BJ (cell line): ENCODE measurements at places on chromosomes 12 and 14.

GRCh38 chr12:76764856-76765255 is 941 bp downstream of the ZDHHC17 start:
- no peak for DNase-seq

GRCh38 chr14:50452979-50453705 is 56.5 kb upstream of the CDKL1 start:
- peak; percentile 16 for DNase-seq

DNA sequence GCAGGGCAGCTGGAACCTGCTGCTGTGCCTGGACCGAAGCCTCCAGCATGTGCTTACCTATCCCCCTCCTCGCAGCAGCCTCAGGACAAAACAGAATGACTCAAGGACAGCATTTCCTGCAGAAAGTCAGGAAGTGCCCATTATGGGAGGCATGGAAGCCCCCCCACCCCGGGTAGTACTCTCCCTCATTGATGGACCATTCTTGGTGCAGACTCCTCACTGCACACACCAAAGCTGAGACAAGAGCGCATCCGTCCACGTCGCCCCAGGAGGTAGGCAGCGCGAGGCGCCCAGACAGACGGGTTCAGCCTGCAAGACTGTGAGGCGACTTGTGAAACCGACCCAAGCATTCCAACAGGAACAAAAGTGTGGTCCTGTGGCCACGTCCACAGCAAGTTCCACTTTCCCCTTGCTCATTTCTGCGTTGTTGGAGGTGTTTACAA is 243.9 kb upstream of the ATXN7L3B start:
- DNase-seq = no peak

DNA sequence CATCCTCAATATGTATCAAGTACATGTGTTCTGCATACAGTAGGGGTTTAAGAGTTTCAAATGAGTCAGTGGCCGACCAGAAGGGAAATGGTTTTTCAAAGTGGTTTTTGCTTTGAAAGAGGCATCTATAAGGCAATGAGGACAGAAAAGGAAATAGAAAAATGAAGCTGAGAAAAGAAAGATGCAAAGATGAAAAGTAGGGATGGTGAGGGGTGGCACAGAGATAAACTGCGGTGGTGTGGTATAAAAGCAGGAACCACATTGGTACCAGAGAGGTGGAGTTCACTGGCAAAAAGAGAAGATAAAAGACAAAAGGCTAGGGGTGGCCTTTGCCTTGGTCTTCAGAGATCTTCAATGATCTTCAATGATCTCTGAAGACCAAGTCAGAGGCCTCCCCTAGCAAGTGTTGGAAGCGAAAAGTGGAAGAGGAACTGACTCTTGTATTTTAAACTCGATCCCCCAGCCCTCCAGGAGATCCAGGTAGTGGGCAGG is 144.0 kb upstream of the KRR1 start:
- no peak for DNase-seq

GRCh38 chr14:65231286-65231980 is 129.1 kb upstream of the MAX start:
- DNase-seq = no peak

DNA sequence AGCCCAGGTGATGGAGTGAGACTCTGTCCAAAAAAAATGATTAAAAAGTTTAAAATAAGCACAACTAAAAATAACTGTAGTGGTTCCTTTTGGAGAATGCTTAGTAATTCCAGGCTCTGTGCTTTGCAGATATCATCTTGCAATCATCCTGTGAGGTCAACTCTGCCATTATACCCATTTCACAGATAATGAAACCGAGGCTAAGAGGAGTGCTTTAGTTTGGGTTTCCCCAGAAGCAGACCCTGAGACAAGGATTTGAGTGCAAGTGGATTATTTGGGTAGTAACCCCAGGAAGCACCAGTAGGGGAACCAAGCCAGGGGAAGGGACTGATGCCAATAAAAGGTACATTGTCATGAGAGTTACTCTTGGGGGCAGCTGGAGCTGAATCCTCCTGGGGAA is 44.7 kb downstream of the RIN3 start:
- no peak for DNase-seq

DNA sequence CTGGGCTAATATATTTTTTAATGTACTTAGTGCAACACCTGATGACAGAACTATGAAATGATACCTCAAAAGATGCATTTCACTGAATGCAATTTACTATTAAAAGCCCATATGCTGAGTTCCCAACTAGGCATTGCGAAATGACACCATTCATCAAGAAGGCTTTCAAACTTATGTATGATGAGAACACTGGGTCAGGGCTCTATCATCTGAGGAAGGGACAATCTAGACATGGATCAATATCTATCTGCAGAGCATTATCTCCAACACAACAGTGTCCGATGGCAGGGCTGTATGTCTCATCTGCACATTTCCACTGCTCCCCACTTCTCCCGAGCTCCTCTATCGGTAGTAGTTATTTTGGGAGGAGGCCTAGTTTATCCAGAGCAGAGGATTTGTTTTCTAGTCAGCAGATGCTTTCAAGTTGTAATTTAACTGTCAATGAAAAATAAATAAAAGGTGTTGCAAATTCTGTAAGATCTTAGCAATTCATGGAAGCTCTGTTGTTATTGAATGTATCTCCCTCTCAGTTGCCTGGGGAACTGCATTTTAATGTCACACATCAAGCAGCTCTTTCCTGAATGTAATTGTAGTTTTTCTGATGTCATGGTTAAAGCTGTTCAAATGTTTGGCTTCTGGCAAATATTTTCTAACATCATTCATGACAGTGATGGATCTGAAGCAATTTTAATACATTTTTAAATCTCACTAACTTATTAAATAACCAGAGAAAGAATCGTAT is 7.4 kb upstream of the GCH1 start:
- no peak for DNase-seq

DNA sequence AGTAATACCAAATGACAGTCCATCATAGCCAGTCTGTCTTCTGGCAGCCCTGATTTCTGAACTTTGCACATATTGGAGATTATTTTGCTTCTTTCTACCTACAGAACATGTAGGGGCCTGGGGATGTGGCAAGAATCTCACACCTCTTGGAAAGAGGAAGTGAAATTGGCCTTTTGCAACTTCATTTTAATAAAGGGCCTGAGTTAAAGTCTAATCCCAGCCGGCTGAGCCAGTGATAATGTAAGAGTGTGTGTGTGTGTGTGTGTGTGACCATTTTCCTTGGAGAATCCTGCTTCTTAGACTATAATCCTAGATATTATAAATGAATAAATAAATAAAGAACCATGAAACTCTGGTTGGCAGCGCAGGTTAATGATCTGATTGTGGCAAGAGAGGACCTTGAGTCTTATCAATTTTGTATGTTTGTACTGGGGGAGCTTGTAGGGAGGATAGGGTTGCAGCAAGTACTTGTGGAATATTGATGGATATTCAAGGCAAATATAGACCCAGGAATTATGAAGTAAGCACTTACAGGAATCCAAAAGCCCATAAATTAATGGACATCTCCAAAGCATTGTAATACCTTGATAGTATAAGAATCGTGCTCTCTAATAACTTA is 233.2 kb upstream of the AMIGO2 start:
- no peak for DNase-seq

GRCh38 chr14:33833706-33834465 is 117.0 kb downstream of the EGLN3 start:
- DNase-seq = no peak

DNA sequence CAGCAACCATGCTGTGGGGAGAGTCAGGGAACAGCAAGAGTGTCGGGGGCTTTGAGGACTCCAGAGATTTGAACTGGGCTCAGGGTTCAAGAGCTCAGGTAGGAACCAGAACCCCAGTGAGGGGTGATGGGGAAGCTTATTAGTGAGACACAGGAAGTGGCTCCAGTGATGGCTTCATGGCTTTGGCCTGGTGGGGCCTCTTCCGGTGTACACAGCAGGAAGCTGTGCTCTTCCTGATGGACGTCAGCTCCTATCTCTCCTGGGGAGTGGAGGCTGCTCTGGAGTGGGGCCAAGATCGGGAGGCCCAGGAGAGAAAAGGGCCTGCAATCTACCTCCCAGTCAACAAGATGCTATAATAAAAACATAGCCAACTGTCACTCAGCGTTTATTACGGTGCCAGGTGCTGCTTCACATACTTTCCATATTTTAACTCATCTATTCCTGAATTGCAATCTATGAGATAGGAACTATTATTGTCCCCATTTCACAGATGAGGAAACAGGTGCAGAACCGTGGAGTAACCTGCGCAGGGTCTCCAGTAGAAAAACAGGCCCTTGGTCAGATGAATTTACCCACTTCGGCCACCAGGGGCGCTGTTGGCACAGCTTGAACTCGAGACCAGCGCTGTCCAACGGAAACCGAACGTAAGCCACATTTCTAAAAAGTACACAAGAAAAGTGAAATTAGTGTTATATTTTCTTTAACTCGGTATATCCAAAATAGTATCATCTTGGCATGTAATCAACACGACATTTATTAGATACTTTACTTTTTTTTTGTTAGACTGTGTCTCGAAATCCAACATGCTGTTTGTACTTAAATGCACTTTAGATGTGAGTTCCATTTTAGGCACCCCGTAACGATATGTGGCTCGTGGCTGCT is 63.6 kb upstream of the DLK1 start:
- DNase-seq = no peak

DNA sequence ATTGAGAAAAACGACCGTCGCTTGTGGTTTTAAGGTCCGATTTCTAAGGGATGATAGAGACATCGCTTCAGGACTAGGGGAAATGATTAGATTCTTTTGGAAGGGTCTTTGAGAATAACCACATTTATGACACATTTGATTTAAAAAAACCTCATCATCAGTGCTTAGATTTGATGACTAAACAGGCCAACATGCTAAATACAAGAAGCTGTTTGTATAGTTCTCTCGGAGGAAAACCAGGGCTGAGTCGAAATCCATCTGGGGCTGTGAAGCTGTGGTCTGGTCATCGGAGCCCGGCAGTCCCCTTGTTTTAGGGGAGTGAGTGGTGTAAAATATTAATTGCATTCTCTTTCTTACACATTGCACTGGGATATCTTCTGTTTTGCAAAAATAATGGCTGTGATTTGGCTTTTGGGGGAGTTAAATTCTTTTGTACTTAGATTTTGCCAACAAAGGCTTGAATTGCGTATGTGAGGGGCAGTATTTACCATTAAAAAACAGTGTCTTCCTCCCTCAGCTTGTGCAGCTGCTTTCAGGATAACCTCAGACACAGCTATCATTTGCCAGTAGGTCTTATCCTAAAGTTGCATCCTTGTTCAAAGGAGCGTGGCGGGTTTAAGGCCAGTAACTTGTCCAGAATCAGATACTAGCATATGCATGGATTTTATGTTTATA is 550 bp downstream of the GNG2 start:
- DNase-seq = no peak

GRCh38 chr12:129903092-129903945 is 506 bp downstream of the TMEM132D start:
- DNase-seq = no peak

GRCh38 chr12:11741434-11742092 is 92.1 kb downstream of the ETV6 start:
- no peak for DNase-seq

DNA sequence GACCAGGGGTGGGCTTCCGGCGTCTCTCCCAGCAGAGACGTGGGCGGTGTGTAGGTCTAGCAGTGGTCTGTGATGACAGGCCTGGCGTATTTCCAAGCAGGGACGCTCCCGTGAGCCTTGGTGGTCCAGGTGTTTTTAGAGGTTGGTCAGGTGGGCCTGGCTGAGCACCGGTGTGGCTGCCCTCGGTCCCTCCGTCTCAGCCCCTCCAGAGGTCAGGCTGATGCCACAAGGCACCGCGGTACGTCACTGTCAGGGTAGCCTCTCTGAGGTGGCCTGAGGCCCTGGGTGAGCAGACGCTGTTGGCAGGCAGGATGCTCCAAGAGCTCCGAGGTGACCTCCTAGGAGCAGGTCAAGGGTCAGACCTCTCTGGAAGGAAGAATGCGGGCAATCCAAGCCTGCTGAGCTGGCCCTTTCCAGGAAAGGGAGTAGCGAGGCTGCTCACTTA is 13.6 kb downstream of the MTA1 start:
- no peak for DNase-seq

DNA sequence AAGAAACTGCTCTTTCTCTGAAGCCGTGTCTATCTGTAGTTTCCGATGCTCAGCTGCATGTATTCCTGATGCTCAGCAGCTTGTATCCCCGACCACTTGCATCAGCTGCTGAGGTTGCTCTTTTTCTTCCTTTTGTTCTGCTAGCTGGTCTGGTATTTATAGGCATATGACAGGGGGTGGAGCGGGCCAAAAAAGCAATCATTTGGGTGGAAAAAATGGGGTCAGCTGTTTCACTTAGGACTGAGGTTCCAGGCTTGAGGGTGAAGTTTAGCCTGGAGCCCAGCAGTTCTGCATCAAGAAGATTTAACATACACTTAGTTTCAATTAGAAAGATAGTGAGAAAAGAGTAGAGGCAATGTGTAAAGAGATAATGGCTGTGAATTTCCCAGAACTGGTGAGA is 23.6 kb upstream of the AMN1 start:
- no peak for DNase-seq

- no peak for DNase-seq
Measured at GRCh38 chr14:67883717-67884116, 64.1 kb downstream of the RAD51B start.

- no peak for DNase-seq
Measured at GRCh38 chr14:89351221-89351515, 65.9 kb downstream of the FOXN3 start.

DNA sequence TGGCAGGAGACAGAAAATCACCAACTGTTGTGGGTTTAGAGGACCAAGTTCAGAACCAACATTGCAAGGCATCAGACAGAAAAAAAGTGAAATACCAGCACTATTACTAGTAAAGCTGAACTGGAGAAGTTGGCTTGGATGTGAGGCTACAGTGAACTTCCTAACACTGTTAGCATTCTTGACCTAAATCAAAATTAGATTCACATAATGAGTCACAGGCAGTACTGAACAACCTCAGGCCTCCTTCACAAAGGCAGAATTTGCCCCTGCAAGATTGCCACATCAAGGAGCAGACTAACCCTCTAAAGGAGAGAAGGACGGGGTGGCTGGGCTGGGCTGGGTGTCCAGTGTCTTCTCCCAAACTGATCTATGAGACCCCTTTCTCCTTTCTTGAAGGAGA is 539.7 kb downstream of the SNAPC1 start:
- DNase-seq = no peak
